ENCODE measurements at places on chromosomes 6 and 20. TPM values are rescaled to one million over a fixed set of nuclear protein-coding genes. Genes with fewer than 3 reads are reported as not detected.

GRCh38 chr6:88493717-88494116 is 327.6 kb upstream of the CNR1 start:
- no peak for DNase-seq
- H3K27me3 ChIP-seq = no peaks in the 10 kb centered on the region
- H3K36me3 ChIP-seq = no peaks in the 10 kb centered on the region
- peaks cover 2% of the 10 kb centered on the region for H3K4me1 ChIP-seq
- no peak overlapping the region for H3K27ac ChIP-seq
- H3K4me3 ChIP-seq = no peak overlapping the region

GRCh38 chr20:4673371-4674001 is 48.2 kb upstream of the PRND start:
- H3K4me1 ChIP-seq = no peaks in the 10 kb centered on the region
- H3K27ac ChIP-seq = no peak overlapping the region
- no peak overlapping the region for H3K4me3 ChIP-seq
- H3K36me3 ChIP-seq = no peaks in the 10 kb centered on the region
- H3K27me3 ChIP-seq = no peaks in the 10 kb centered on the region
- DNase-seq = no peak

GRCh38 chr6:126633373-126633772 is 293.5 kb downstream of the CENPW start:
- no peak for DNase-seq
- H3K27ac ChIP-seq = no peak overlapping the region
- no peak overlapping the region for H3K4me3 ChIP-seq
- no peaks in the 10 kb centered on the region for H3K4me1 ChIP-seq

DNA sequence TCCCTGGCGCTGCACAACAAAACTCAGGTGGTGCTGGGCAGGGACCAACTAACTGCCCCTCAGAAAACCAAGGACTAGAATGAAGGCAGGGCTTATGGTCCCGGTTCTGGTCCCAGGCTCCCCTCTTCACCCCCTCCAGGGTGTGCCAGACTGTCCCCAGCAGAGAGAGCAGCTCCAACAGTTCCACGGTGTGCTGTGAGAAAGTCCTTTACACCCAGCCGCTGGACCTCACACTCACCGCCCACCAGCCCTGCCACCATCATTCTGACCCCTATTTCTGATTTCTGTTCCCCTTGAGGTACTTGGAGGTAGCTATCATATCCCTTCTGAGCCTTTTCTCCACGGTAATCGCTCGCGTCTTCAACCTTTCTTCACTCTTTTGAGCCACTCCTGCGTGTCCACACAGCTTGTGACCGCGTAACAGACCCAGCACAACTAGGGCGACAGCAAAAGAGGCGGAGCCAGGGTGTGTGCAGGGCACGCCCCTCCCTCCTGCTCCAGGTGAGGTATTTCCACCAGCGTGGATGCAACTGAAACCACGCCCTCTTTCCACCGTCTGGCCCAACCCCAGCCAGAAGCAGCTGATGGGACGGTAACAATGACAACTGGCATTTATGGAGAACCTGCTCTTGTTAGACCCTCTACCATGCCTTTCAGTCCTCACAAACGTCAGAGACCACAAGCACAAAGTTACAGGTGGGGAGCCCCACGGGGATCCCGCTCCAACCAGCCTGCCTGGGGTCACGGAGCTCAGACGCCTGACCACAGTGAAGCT is 2.3 kb downstream of the PXDC1 start:
- H3K36me3 ChIP-seq = peaks cover 5% of the 10 kb centered on the region
- H3K4me3 ChIP-seq = peak overlapping the region; percentile 92

GRCh38 chr20:38164624-38165088 is 414 bp downstream of the TGM2 start:
- DNase-seq = peak; percentile 56
- no peaks in the 10 kb centered on the region for H3K27me3 ChIP-seq
- H3K4me3 ChIP-seq = peak overlapping the region; percentile 77
- peaks cover 72% of the 10 kb centered on the region for H3K4me1 ChIP-seq

DNA sequence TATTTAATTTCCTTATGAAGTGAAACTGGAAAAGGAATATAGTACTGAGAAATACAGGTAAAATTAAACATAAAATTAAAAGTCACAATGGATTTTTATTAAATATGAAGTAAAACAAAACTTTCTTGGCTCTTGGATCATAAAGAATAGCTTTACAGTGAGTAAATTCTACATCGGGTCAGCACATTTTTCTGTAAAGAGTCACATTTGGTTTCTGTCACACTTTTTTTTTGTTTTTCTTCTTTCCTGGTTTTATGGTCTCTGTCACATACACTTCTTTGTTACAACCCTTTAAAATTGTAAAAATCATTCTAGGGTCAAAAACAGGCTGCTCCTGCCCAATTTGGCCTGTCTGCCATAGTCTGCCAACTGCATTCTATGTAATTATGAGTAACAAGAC is 254.4 kb upstream of the POU3F2 start:
- no peaks in the 10 kb centered on the region for H3K4me1 ChIP-seq
- H3K4me3 ChIP-seq = no peak overlapping the region
- no peaks in the 10 kb centered on the region for H3K27me3 ChIP-seq
- no peaks in the 10 kb centered on the region for H3K36me3 ChIP-seq
- no peak for DNase-seq

DNA sequence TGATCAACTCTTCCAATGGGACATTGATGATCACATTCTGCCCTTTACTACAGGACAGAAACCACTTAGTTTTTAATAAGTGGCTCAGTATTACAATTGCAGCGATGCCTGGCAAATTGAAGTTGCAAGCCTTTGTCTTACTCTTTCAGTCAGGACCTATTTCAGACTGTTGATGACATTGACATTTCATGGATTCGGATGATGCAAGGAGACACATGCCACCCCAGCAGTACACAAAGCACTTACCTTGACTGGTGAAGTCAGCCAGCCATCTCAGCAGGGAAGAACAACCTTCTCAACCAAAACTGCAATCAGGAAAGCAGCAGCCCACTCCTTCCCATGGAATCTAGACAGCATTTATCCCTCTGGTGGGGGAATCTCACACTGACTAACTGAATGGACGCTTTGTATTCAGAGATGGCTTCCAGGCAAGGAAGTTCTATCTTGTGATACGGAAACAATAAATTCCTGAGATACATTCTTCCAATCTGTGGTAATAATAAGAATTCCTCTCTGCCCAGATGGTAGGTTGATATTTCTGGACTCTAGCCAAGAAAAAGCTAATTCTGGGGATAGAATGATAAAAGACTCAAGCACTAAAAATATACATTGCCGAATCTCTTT is 24.8 kb downstream of the NFYA start:
- H3K4me3 ChIP-seq = no peak overlapping the region
- peaks cover 19% of the 10 kb centered on the region for H3K4me1 ChIP-seq
- no peak for DNase-seq
- H3K27me3 ChIP-seq = no peaks in the 10 kb centered on the region

DNA sequence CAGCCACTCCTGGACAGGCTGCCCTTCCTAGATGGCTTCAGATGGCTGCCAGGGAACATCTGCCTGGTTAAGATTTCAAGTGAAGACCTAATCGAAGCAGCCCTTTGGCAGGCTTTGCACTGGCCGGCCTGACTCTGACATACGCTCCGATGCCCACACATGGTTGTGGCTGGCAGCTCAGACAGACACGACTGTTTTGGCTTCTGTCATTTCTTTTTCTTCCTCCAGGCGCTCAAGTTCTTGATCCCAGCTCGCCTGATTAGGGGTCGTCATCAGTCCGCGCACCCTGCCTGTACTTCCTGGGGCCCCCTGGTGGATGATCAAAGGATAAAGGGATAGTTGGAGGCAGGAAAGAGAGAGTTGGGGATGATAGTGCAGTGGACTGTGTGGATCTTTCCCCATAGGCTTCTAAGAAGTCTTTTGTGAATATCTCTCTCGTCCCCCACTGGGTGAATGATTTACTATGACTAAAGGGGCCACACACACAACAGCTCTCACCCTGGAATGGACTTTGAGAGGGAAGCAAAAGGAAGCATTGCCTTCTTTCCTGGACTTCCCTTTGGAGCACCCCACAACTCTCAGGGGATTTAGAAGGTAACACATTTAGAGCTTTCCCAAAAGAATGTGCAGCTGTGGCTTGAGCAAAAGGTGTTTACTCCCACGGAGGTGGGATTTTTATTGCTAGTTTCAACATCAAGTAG is 21.4 kb upstream of the TRAM2 start:
- peak overlapping the region; percentile 43 for H3K27ac ChIP-seq
- DNase-seq = peak; percentile 61
- no peaks in the 10 kb centered on the region for H3K4me1 ChIP-seq
- H3K36me3 ChIP-seq = no peaks in the 10 kb centered on the region
- H3K4me3 ChIP-seq = peak overlapping the region; percentile 50

- no peak for DNase-seq
- H3K36me3 ChIP-seq = no peaks in the 10 kb centered on the region
- H3K4me1 ChIP-seq = no peaks in the 10 kb centered on the region
- H3K4me3 ChIP-seq = no peak overlapping the region
These were observed 195.6 kb downstream of the NFATC2 start for GRCh38 chr20:51346686-51347485.

- no peaks in the 10 kb centered on the region for H3K36me3 ChIP-seq
- peaks cover 2% of the 10 kb centered on the region for H3K4me1 ChIP-seq
- no peaks in the 10 kb centered on the region for H3K27me3 ChIP-seq
- no peak for DNase-seq
These were observed 45.7 kb upstream of the NEDD9 start for GRCh38 chr6:11278207-11278559.

DNA sequence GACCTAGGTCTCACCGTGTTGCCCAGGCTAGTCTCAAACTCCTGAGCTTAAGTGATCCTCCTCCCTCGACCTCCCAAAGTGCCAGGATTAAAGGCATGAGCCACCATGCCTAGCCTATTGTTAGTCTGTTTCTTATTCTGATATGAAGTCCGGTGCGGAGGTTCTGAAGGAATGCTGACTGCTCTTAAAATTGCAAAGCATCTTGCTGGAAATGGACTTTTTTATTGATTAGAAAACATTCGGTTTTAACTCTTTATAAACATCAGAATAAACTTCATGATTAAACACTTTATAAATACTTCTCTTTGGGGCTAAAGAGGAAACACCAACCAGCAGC is 3.2 kb downstream of the TNFAIP3 start:
- H3K27me3 ChIP-seq = no peaks in the 10 kb centered on the region
- H3K27ac ChIP-seq = no peak overlapping the region
- peaks cover 56% of the 10 kb centered on the region for H3K4me1 ChIP-seq

DNA sequence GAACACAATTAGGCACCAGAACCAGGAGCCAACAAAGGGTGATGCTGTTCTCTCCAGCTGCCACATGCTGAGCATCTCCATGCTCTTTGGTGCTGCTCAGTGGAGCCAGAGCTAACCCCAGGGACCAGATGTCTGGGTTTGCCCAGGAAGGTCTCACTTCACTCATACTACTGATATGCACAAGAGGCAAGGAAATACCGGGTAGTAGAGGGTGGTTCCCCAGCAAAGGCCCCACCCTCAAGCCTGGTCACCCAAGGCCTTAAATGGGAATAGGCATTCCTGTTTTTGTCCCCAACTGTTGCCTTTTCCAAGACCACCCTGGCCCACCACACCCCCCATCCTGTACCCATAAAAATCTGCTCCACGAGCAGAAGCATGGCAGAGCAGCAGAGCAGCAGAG is 204.5 kb upstream of the TAB2 start:
- no peak for DNase-seq
- H3K27ac ChIP-seq = no peak overlapping the region
- H3K27me3 ChIP-seq = no peaks in the 10 kb centered on the region
- no peak overlapping the region for H3K4me3 ChIP-seq

DNA sequence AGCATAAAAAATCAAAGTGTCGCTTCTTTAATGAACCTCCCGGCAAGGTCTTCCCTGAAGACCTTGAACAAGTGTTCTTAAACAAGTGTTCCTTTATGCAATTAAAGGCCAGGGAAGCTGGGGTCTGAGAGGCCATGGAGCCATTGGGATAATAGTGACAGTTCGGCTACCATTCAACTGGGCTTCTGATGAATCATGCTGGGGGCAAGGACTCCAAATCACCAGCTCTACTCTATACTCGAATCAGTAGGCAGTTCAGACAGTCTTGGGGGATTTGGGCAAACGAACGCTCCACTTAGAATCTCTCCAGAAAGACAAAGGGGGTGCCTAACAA is 34.7 kb upstream of the EZR start:
- H3K27me3 ChIP-seq = no peaks in the 10 kb centered on the region
- H3K27ac ChIP-seq = peak overlapping the region; percentile 74
- DNase-seq = no peak
- no peaks in the 10 kb centered on the region for H3K4me1 ChIP-seq
- H3K4me3 ChIP-seq = no peak overlapping the region
- no peaks in the 10 kb centered on the region for H3K36me3 ChIP-seq

- H3K4me3 ChIP-seq = no peak overlapping the region
- H3K36me3 ChIP-seq = no peaks in the 10 kb centered on the region
- no peaks in the 10 kb centered on the region for H3K4me1 ChIP-seq
- H3K27ac ChIP-seq = no peak overlapping the region
- no peak for DNase-seq
These were observed 93.6 kb upstream of the CNKSR3 start for GRCh38 chr6:154604119-154604518.

DNA sequence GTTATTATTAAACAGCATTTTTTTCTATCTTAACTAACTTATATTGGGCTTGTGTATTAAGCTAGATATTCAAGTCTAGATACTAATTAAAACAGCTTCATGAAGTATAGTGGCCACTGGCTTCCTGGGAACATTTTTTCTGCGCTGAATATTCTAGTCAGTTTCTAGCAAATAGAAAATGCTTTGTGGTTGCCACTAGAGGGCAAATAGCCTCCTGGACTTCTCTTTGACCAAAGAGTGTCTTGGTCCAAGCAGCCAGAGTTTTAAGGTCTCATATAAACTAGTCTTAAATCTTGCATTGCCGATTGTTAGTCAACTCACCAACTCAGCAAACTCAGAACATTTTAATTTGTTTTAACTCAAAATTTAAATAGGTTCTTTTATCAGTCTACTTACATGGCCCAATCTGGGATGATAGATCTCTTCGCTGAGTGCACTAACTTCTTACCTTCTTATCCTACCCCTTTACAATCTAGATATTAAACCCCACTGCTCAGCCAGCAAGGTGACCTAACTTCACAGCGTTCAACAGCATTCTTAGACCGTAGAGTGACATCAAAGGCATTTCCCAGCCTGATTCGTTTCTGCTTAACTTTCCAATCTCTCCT is 24.6 kb upstream of the ID4 start:
- no peaks in the 10 kb centered on the region for H3K36me3 ChIP-seq
- no peak overlapping the region for H3K27ac ChIP-seq
- no peaks in the 10 kb centered on the region for H3K4me1 ChIP-seq
- no peak for DNase-seq

Gene NFATC2
- total RNA-seq = 7.6 TPM

Gene GSTA2
- not detected for total RNA-seq

Gene COX4I2
- total RNA-seq = 21.2 TPM

Gene ZSCAN16
- 1.2 TPM for total RNA-seq

Data from heart left ventricle (tissue), 16 donors.